AG09309 (cell line): ENCODE measurements at places on chromosomes 6 and 20.

- no peak for DNase-seq
Measured at GRCh38 chr20:49427751-49428518, 54.5 kb downstream of the KCNB1 start.

- DNase-seq = no peak
Measured at GRCh38 chr6:127539272-127539671, 20.1 kb upstream of the MTCL3 start.

- DNase-seq = peak; percentile 8
Measured at GRCh38 chr6:14144678-14145113, 27.1 kb downstream of the CD83 start.

DNA sequence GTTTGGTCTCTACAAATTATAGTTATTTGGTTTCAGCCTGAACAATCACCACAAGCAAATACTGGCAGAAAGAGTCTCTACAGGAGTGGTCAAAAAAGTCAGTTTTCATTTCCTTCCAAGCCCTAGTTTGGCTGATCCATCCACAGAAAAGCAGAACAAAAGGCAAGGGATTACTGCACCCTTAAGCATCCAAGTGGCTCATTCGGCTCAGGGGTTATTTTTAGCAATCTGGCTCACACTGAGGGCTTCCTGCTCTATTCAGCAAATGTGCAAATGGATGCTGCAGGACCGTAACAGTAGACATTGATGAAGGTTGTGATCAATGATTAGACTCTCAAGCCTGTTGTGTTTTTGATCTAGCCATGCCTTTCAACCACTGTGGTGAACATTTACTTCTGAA, 62.2 kb upstream of the FABP7 start:
- no peak for DNase-seq

DNA sequence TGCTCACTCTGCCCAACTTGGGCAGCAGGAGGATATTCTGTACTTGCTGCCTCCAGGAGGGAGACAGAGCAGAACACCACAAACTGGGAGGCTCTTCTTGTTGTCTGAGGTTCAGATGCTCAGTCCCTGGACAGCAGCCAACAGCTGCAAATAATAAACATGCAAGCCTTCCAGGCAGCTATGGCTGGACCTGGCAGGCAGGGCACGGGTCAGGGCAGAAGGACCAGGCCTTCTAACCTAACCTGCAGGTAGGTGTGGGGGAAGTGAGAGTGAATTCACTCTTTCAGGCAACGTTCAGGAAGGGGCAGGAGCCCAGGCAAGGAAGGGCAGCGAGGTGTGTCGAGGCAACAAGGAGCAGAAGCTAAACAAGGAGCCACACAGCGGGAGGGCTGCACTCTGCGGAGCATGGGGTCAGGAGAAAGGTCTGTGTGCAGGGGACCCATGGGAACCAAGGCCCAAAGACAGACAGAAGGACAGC, 31.5 kb downstream of the NINL start:
- no peak for DNase-seq

DNA sequence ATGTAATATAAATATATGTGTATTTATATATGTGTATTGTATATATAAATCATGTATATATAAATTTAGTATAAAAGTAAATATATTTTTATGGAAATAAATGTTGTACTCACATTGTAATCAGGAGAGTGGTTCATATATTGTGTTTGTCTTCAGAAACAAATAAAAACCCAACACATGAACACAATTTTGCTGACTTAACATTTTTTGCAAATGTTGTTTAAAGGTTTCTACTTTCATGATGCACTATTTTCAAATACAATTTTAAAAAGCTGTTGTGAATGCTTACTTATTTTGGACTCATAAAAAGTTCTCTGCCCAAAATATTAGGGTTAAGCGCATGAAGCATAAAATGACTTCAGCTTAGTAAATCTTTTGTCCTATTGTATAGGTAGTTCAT, 24.0 kb upstream of the PHF3 start:
- no peak for DNase-seq

- no peak for DNase-seq
Measured at GRCh38 chr6:119311514-119312142, 37.9 kb downstream of the MAN1A1 start.

DNA sequence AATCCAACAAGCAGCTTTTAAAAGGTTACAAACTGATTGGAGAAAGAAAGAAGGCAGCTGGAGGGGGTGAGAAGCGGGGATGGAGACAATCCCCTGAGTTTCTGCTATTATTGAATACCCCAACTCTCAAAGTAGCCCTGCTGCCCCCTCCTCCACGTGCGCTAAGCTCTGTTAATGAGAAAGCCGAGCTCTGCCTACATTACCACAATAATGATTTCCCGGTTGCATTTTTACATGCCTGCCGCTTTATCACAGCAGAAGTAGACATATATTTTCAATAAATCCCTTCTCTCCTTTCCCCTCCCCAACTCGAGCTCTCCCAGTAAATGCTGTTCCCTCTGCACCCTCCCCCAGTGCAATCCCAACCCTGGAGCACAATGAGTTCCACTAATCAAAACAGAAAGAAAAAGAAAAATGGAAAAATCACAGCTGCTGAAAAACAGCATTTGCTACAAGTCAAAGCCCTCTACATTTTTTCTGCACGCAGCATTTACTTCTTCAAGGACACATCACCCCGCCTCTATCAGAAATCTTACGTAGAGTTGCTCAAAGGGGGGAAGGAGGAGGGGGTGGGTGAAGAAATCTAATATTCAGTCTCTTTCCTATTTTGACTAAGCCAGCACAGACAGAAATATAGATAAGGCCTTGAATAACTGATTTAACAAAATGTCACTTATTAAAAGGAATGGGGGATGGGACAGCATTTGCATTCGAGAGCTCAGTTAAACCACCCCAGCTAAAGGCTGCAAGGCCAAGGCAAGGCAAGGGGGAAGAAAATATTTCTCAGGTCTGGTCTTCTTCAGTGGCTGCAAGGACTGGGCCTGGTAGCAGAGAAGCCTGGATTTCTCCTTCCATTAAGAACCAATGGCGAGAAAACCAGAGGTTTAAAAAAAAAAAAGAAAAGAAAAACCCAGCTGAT, 10.7 kb downstream of the TRERF1 start:
- DNase-seq = no peak

DNA sequence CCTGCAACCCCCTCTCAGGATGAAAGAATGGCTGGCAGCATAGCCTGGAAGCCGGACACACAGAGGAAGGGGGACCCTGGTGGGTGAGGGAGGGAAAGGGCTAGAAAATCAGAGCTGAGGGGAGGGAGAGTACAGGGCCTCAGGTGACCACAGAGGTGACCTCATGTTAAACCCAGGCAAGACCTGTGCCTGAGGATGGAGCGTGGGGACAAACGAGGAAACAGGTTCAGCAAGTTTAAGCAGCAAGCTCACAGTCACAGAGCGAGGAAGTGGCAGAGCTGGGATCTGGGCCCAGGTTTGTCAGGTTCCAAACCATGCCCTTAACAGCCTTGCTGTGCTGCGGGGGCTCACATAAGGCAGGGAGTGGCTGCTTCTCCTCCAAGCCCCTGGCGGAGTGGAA, 4.0 kb upstream of the BPI start:
- no peak for DNase-seq

DNA sequence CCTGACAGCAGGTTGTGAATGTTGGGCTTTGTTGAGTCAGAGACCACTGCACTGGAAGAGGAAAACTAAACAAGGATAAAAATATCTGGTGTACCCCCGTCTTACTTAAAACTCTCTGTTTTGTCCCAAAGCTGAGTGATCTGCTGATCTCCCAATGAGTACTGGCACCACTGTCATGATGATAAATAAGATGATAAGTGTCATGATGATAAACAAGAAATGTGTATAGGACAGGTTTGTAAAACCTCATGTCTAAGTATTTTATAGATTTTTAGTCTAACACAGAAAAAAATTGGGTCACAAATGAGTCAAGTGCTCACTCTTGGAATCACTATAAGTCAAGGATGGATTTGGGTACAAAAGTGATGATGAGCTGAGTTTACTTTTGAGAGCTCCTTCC, 8.5 kb upstream of the SIM1 start:
- no peak for DNase-seq

DNA sequence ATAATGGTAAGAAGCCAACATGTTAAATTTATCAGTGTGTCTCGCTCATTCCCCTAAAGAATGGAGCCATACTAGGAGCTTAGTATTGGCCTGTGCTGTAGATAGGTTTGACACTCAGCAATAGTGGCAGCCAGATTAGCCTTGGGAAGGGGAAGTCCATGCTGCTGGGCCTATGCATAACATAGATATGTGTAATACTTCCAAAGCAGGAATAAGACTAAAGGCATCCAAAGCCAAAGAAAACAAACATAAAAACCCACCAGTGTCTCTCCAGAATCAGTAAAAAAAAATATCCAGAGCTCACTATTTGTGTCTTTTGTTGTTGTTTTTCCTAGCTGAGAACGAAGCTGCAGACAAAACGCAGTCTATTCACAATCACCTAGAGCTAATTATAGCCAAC, 104.2 kb upstream of the STXBP5 start:
- no peak for DNase-seq

- no peak for DNase-seq
Measured at GRCh38 chr20:23937303-23938117, 51.1 kb downstream of the GGTLC1 start.

DNA sequence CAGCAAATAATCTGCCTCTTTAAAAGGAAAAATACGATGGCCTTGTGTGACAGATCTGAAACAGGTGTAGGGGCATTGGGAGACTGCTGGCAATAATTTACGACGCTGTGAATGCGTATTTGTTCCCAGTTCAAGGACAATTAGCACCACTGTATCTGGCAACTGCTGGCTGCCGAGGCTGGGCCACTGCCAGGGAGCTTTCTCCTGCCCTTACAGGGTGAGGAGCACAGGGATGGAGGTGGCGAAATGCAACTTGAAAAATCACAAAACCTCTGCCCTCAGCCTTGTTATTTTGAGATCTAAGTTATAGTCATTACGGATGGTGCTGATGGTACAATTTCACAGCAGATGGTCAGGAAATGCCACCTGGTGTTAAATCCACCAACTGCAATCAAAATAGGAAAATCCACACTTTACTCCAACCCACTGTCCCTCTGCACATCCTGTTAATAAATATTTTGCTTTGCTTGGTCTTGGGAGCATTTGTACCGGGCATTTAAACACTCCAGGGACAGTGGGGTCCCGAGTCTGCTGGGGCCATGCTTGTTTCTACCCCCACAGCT, 6.4 kb downstream of the MYLK4 start:
- DNase-seq = no peak

DNA sequence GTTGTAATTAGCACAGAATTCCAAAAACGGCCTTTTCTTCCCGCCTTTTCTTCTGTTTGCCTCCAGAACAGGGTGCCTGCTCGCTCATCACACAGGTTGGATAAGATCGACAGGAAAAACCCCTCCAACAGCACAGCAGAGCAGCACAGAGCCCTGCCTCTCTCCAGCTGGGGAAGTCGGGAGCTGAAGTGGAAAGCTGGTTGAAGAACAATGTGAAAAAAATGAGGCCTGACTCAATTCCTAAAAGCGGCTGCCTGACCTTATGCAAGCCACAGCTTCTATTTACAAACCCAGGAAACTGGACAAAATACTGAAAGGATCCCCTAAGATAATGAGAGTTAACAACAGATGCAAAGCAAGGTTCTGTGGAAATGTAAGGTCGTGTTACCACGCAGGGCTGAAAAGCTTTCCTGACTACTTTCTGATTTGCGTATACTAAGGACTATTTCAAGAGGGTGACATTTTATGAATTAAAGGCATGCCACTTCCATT, 116.9 kb downstream of the TTLL2 start:
- DNase-seq = no peak

- DNase-seq = no peak
Measured at GRCh38 chr6:32116674-32117073, 7.5 kb upstream of the TNXB start.

- DNase-seq = no peak
Measured at GRCh38 chr6:46015119-46015968, at the start of gene CLIC5. Gene CLIC5, minus strand, starts transcription at chr6:46015860. Its CDS starts 318 bp downstream, at chr6:46015542.

DNA sequence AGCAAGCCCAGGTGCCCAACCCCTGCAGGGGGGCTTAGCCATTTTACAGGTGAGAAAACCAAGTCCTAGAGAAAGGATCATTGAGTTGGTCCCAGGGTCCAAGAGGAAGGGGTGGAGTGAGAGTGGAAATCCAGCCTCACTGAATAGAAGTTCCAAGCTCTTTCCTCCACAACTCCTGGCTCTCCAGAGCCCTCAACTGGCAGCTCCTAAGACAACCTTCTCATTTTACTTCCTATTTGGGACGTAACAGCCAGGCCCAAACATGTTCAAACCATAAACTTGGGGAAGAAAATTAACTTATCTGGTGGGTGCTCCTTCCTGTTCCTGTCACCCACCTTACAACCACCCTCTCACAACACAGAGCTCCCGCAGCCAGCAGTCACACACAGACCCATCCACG, 57.9 kb downstream of the PRND start:
- no peak for DNase-seq

GRCh38 chr6:148825492-148825891, 78.7 kb downstream of the UST start:
- no peak for DNase-seq

- no peak for DNase-seq
Measured at GRCh38 chr6:1767481-1768246, 157.9 kb downstream of the FOXC1 start.

- DNase-seq = no peak
Measured at GRCh38 chr6:14885498-14885897, 360.4 kb upstream of the JARID2 start.

DNA sequence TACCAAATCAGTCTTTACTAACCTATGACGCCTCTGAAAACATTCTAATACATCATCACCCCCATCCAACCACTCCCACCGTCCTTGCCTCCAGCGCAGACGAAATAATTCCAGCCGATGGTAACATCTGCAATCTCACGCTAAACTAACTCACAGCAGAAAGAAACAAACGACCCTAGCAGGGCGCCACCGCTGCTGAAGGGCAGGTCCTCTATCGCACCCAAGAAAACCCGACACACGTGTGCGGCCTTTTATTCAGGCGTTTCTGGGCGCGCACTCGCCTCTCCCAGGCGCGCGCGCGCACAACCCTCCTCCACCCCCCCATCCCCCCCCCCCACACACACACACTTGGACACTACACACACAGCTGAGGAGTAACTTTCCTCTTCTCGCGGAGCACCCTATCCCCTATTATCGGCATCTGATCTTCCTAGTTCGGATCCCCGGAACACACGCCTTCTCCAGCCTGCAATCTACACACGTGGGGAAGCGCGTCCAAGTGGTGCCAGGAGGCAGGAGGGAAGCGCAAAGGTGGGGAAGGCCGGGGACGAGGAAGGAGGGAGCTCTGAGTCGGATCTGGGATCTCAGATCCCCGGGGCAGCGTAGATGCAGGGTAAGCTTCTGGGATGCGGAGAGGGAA, 1.4 kb downstream of the GFOD1 start:
- no peak for DNase-seq

DNA sequence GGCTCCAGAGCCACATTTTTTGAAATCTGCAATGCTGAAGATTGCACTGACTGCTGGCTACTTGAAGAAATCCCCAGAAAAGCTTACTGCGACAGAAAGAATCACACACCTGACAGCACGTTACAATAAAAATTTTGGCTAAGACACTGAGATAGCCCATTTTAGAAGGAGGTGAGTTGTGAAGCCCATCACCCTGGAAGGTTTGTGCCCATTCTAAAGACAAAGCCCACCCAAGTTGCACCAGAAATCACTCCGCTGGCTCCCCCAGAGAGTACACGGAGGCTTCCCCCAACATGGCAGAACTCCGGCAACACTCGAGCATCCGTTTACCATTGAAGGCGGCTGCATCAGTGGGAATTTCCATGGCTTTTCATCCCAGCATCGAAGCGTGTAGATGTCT, 29.4 kb downstream of the LPA start:
- DNase-seq = no peak
